Right cardiac atrium (tissue), 5 donors: ENCODE measurements at places on chromosomes 7 and 10. TPM values are rescaled to one million over a fixed set of nuclear protein-coding genes. Genes with fewer than 3 reads are reported as not detected.

Gene CASD1
- total RNA-seq = 22.6 TPM

Gene MKX
- total RNA-seq = 0.20 TPM

Gene VPS37D
- total RNA-seq = 2.1 TPM

GRCh38 chr7:2894118-2894940, 50.2 kb upstream of the GNA12 start:
- no peak for DNase-seq

DNA sequence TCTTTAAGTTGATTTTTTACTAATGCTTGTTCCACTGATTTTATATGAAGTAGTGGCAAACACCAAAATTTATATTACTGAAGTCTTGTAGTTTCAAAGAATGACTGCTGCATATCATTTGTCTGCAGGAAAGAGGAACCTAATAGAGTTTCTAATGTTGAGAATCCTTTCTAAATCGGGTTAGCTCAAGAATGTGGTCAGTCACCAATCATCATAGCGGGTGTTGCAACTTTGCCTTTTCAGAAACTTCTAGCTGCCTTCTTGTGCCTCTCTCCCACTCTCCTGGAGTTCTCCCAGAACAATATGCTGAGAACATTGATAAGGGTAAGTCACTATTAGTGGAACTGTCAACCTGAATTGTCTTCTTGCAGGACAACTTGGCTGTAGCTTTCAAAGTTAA, 524.8 kb upstream of the SORCS1 start:
- no peak for DNase-seq

DNA sequence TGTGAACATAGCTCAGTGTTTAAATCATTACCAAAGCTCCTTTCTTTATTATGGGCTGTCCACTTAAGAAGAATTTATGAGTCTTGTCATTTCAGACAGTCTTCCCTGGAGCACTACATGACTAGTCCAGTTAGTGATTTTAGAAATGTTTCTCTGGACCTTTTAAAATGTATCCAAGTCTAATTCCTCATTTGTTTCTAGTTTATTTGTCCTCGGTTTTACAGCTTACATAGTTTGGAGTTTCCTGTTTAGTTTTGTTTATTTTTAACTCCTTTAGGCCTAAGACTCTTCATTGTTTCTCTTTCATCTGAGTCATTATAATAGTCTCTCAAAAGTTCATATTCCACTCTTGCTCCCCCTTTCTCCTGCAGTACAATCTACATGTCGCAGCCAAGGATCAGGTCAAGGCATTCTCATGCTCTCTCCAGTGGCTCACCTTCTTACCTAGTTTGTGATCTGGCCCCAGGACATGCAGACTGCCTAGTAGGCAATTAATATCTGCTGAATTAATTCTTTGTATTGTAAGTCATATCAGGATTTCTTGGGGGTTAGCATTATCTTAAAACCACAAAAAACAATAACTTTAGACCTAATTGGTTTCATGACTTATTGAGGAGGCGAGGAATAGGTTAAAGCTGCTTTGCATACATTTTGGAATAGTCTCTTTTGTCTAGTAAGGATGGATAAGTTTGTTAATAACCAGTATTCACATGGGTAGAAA, 93.8 kb downstream of the MAPK8 start:
- DNase-seq = no peak

DNA sequence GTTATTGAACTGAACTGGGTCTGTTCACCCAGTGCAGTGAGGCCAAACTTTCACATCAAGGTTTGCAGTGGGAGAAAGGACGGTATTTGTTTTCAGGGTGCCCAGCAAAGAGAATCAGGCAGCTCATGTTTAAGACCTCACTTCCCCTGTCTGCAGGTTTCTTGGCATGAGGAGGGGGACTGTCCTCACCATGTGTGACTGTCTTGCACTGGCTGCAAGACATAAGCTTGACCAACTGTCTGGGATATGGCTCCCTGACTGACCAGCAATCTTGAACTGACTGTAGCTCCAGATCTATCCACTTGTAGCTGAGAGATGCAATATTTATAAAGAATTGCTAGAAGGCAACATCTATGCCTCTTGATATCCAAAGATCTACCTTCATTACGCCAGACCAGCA, 39.9 kb downstream of the RAMP3 start:
- DNase-seq = no peak

- no peak for DNase-seq
Observed at GRCh38 chr10:129793996-129794395, 170.1 kb downstream of the EBF3 start.

DNA sequence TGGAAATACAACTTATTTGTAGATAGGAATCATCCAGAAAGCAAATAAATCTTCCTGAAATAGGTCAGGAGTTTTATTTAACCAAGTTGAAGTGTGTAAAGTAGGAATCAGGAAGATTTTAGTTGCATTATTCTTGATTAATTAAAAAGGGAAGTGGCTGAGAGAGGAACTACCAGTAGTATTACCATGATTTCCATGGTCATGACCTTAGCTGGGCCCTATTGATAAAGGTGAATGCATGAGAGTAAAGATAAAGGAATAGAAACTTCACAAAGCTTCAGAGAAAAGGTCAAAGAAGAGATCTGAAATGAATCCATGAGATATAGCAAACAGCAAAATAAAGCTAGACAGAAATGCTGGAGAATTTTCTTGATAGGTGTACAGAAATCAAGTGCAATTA, 46.2 kb upstream of the DLX6 start:
- DNase-seq = no peak

DNA sequence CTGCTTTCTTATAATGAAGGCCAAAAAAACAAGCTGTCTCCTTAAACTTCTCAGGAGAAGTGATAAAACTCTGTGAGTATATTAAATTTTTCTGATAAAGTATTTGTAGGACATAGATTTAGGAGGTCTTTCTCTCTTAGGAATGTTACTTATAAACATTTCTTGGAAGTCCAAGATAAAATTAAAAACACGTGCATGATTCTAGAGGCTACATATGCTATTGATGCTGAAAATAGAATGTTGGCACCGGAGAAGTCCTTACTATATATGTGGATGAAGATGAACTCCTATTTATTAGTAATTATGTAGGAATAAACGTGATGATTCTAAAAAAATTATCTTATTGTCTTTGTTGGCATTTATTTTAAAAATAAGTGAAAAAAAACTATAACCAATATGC, 241.3 kb upstream of the LRRTM3 start:
- no peak for DNase-seq

DNA sequence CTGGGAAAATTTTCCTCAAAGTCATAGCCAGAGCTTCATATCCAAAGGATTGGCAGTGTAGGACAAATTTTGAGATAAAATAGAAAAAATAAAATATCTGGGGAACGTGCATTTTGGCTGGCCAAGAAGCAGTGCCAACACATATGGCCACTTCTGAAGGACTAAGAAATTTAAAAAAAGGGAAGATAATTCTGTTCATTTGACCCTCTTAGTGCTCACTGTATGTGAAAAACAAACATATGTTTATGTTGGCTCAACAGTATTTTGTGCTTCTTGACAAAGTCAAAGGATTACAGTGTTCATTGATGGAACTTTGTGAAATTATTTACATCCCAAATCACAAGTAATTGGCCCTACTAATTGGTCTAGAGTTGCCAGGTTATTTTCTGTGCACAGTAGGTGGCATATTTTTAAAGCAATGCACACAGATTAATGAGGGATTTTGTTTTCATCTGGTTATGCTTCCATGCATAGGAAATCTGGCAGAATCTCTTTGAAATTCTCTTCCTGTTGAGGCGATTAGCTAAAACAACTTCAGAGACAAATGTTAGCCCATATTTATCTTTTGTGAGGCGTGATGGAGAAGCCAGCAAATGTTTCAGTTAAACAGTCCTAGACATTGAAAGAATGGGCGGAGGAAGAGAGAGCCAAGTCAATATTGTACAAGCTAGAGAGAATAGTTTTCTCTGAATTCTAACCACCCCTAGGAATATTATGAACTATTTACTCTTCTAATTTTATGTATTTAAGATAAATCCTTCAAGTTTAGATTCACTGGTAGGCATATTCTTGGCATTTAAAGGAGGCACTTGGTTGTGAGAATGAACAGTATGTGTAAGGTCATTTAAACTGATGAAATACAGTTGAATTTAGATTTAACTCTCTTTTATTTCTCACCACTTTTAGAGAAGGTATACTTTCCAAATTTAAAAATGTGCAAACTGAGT, 237.7 kb upstream of the MBL2 start:
- DNase-seq = no peak

Gene NPFFR1
- total RNA-seq = not detected
